ENCODE measurements at places on chromosomes 16 and 17.

DNA sequence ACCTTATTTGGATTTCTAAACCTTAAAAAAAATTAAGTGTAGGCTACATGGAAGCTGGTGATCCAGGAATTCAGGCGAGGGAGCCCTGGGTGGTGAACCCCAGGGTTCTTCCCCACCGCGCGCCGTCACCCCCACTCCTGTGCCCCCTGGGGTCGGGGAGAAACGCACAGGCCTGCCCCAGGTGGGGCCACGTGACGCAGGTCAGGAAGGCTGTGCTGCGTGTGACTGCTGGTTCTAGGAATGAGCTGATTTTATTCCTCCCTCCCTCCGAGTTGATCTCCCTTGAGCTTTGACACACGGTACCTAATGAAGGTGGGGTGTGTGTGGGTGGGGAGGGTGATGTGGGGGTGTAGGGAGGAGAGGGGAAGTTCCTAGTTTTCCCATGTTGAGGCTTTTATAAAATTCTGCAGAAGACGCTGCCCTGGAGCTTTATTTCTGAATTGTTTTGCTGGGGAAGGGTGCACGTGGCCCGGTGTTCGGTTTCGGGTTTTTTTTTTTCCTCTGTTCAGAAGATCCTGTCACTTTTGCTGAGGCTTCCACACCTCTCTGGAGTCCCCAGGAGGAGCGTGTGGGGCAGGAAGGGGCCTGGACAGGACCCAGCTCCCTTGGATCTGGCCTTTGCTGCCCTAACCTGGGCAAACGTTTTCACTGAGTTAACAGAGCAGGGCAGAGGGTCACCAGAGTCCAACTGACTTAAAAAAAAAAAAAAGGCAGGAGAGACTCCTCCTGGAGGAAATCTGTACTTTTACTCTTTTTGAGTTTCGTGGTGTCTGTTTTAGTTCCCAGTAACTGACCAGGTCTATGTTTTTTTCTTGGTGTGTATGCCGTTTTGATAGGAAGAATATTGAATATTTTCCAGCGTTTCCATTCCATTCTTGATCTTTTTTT, 55.8 kb upstream of the GSE1 start:
- H3K4me3 ChIP-seq = peak overlapping the region; percentile 73
- H3K27me3 ChIP-seq = peaks cover 12% of the 10 kb centered on the region
- peak; percentile 47 for DNase-seq
- peaks cover 35% of the 10 kb centered on the region for H3K4me1 ChIP-seq

DNA sequence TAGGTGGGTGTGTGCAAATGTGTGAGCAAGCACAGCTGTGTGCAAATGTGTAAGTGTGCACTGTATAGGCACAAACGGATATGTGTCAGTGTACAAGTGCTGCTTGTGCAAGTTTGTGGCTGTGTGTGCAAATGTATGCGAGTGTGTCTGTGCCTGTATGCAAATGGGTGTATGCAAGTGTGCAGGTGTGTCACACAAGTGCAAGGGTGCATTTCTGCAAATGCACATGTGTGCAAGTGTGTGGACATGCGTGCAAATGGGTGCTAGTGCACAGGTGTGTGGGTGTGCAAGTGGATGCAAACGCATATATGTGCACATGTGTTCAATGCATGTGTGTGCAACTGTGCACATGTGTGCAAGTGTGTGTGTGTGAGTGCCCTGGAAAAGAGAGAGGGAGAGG, 76.5 kb upstream of the TNRC6C start:
- H3K4me3 ChIP-seq = no peak overlapping the region
- H3K4me1 ChIP-seq = peaks cover 32% of the 10 kb centered on the region
- peaks cover 86% of the 10 kb centered on the region for H3K27me3 ChIP-seq

- H3K4me3 ChIP-seq = no peak overlapping the region
- H3K27ac ChIP-seq = no peak overlapping the region
- peaks cover 9% of the 10 kb centered on the region for H3K4me1 ChIP-seq
- H3K36me3 ChIP-seq = peaks cover 8% of the 10 kb centered on the region
- no peaks in the 10 kb centered on the region for H3K27me3 ChIP-seq
- no peak for DNase-seq
These were observed 19.9 kb downstream of the CFAP20 start for GRCh38 chr16:58109330-58109729.

DNA sequence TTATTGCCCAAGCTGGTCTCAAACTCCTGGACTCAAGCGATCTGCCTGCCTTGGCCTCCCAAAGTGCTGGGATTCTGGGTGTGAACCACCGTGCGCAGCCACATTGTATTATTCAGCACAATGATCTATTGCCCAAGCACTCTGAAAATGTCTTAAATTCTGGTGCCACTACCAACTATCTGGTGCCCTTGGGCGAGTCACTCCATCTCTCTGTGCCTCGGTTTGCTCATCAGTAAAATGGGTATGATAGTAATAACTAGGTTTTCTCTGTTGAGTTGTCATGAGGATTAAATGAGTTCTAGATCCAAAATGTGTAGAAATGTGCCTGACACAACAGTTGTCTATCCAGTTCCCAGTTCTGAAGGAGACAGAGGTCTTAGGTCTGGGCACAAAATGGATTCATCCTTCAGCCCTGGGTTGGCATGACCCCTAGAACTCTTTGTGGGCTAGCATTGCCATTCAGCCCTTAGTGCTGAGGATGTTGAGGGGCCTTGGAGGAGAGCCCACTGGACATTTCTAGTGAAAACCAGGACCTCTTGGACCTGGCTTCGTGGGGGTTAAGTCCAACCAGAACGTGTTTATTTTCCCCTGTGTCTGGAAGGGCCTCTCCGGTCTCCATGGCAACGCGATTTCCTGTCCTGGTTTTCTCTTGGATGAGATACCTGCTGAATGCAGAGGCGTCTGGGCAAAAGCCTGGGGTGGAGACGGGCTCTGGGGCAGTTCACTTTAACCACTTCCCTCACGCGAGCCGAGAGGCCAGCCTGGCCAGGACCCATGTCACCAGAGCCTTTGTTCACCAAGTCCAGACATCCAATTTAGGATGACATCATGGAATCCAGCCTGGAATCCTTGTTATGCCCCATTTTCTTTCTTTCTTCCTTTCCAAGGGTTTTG, 43.7 kb upstream of the TNRC6A start:
- no peak overlapping the region for H3K4me3 ChIP-seq
- H3K27ac ChIP-seq = peak overlapping the region; percentile 80
- DNase-seq = peak; percentile 67
- peaks cover 12% of the 10 kb centered on the region for H3K36me3 ChIP-seq
- no peaks in the 10 kb centered on the region for H3K27me3 ChIP-seq
